ENCODE measurements at places on chromosomes 16 and 17. TPM values are rescaled to one million over a fixed set of nuclear protein-coding genes. Genes with fewer than 3 reads are reported as not detected.
A peak's percentile ranks its signal among the peaks of the same experiment; 100 is the strongest.

EFNB3 gene
- 0.08 TPM for total RNA-seq

CSH2 gene
- total RNA-seq = not detected

GRCh38 chr17:4389079-4389478 lies 22.6 kb upstream of the UBE2G1 start:
- H3K36me3 ChIP-seq = no peaks in the 10 kb centered on the region
- H3K4me3 ChIP-seq = no peak overlapping the region
- no peak overlapping the region for H3K27ac ChIP-seq
- peaks cover 2% of the 10 kb centered on the region for H3K27me3 ChIP-seq

DNA sequence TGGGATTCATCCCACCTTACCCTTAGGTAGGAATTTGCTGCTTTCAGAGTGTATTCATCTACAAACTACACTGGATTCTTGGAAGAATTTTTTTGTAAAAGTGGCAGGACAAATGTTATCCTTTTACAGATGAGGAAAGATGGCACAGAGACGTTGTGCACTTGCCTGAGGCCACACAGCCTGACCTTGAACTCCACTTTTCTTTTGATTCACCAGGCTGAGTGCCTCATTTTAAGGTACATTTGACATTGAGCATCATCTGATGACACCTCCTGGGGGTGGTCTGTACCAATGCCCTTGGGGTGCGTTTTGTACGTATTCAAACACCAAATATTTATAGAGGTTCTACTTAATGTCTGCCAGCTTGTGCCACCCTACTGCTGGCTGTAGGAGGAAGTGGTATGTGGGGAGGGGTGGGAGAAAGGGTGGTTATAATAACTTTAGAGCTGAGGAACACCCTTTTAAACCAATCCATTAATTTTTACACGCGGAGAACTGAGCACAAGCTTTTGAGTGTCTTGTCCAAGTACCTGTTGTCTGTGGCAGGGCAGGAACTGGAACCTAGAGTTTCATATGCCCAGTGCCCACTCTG lies 29.1 kb downstream of the HS3ST3B1 start:
- peaks cover 33% of the 10 kb centered on the region for H3K36me3 ChIP-seq
- peaks cover 50% of the 10 kb centered on the region for H3K4me1 ChIP-seq
- H3K27me3 ChIP-seq = no peaks in the 10 kb centered on the region
- H3K4me3 ChIP-seq = no peak overlapping the region
- no peak for DNase-seq
- H3K27ac ChIP-seq = no peak overlapping the region

DNA sequence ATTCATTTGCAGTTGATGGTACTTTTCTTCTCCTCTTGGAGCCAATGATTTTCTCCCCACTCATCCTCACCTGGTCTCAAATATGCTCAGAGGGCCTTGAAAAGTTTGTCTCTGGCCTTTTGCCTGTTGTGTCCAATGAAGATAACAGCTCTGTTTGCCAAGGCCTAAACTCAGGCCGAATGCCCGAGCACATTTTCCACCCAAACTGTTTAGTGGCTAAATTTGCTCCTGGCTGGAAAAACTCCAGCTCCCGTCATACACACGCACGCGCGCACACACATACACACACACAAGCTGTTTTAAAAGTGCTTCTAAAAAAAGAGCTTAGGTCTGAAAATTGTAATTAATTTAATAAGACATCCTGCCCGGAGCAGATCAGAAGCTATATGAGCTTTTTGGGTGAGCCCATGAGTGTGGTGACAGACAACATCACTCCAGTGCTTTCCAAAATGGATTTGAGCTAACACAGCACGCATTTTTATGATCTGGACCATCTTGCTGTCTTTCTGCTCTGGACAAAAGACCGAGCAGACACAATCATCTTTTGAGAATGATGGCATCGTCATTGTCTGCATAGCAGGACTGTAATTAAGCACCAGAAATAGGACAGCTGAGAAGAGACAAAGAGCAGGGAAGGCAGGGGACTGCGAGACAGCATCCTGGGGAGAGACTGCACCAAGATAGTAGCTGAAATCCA lies 48.9 kb downstream of the IRX6 start:
- no peak overlapping the region for H3K4me3 ChIP-seq
- DNase-seq = no peak
- H3K27ac ChIP-seq = no peak overlapping the region
- no peaks in the 10 kb centered on the region for H3K36me3 ChIP-seq

ADCY7 gene
- total RNA-seq = 81.9 TPM

- H3K4me1 ChIP-seq = no peaks in the 10 kb centered on the region
- no peaks in the 10 kb centered on the region for H3K36me3 ChIP-seq
- no peak for DNase-seq
- H3K27ac ChIP-seq = no peak overlapping the region
These were observed 8.5 kb downstream of the KRT37 start for GRCh38 chr17:41415833-41416335.

EPOP gene
- total RNA-seq = 56.5 TPM

GRCh38 chr16:27413956-27414355 lies 12.0 kb downstream of the IL21R start:
- no peak overlapping the region for H3K27ac ChIP-seq
- H3K4me3 ChIP-seq = no peak overlapping the region

DNA sequence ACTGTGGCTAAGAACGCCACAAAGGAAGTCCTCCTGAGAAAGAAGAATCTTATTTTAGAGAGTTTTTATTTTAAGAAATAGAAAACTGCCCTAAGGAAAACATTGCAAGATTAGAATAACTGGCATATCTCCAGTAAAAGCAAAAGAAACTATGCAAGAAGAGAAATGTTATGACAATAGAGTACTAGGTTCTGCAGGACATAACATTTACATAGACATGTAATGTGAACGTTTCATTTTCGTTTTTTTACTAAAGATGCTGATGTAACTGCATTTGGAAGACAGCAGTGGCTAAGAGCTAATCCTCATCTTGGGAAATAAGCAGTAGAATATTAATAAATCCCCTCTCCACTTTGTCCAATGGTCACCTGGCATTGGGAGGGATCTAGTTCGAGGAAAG lies 7.8 kb upstream of the ASGR2 start:
- peaks cover 7% of the 10 kb centered on the region for H3K4me1 ChIP-seq
- H3K4me3 ChIP-seq = no peak overlapping the region
- no peaks in the 10 kb centered on the region for H3K36me3 ChIP-seq
- no peak overlapping the region for H3K27ac ChIP-seq

TOM1L2 gene
- 9.3 TPM for total RNA-seq

DNA sequence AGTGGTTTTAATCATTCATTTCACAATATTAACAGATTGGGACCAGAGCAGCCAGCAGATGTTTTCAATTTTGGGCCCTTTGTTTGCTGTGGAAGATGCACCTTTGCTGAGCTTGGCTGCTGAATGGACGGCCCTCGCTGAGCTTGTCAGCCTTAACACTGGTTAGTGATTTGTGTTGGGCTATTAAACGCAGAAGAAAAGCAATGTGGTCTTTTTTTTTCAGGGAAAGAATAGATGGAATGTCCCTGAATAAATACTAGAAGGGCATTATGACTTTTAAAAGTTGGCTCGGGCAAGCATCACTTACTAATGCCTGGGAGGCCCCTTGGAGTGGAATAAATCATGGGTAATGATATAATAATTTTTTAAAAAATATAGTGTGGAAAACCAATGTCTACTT lies 297.0 kb downstream of the MAP2K6 start:
- no peak overlapping the region for H3K27ac ChIP-seq
- H3K27me3 ChIP-seq = no peaks in the 10 kb centered on the region
- DNase-seq = no peak
- peaks cover 5% of the 10 kb centered on the region for H3K4me1 ChIP-seq
- no peak overlapping the region for H3K4me3 ChIP-seq

DNA sequence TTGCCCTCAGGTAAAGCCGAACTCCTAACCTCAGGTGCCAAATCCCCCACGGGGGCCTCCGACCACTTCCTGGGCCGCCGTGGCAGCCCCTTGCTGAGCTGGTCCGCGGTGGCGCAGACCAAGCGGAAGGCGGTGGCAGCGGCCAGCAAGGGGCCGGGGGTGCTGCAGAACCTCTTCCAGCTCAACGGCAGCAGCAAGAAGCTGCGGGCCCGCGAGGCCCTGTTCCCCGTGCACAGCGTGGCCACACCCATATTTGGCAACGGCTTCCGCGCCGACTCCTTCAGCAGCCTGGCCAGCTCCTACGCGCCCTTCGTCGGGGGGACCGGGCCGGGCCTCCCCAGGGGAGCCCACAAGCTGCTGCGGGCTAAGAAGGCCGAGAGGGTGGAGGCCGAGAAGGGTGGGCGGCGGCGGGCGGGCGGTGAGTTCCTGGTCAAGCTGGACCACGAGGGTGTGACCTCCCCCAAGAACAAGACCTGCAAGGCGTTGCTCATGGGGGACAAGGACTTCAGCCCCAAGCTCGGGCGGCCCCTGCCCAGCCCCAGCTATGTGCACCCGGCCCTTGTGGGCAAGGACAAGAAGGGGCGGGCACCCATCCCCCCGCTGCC lies 51.6 kb downstream of the ACTG1 start:
- H3K4me1 ChIP-seq = no peaks in the 10 kb centered on the region
- H3K27ac ChIP-seq = no peak overlapping the region
- DNase-seq = no peak

SLFN11 gene
- 70.8 TPM for total RNA-seq

- H3K4me3 ChIP-seq = peak overlapping the region; percentile 50
- peak; percentile 84 for DNase-seq
- H3K4me1 ChIP-seq = peaks cover 89% of the 10 kb centered on the region
- H3K27ac ChIP-seq = peak overlapping the region; percentile 97
- H3K36me3 ChIP-seq = peaks cover 13% of the 10 kb centered on the region
- no peaks in the 10 kb centered on the region for H3K27me3 ChIP-seq
These were observed 15.3 kb downstream of the KSR1 start for GRCh38 chr17:27471321-27472269.

MT4 gene
- not detected for total RNA-seq

DNA sequence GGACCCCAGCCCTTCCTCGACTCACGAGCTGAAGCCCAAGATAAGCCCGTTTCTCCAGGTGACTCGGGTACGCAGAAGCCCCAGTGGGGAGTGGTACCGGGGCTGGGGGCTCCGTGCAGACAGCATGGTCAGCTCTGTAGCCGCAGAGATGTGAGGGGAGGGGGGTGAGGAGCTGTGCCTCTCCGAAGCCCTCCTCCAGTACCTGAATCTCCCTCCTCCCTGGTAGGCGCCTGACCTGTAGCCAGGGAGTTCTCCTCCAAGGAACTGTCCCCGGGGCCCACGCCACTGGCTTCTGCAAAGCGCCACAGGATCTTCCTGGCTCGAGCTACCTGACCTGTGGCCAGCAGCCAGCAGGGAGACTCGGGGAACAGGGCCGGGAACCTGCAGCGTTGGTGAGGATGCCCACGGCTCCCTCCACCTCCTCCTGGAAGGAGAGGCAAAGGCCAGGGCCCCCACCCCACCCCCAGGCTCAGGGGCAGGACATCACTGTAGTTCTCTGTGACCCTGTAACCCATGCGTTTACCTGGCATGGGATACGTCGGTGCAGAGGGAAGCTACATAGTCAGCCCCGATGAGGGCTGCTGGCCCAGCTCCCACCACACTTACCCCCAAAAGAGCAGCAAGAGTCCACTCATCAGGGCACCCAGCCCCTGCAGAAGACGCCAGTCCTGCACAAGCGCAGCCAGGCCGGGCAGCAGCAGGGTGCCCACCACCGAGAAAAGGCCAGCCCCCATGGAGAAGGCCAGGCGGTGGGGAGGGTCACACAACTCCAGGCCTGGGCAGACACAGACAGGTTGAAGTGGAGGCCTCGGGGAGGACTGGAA lies 1.7 kb downstream of the SLC22A31 start:
- H3K4me3 ChIP-seq = no peak overlapping the region
- H3K27me3 ChIP-seq = peaks cover 22% of the 10 kb centered on the region
- DNase-seq = no peak
- no peak overlapping the region for H3K27ac ChIP-seq
- H3K4me1 ChIP-seq = no peaks in the 10 kb centered on the region

DNA sequence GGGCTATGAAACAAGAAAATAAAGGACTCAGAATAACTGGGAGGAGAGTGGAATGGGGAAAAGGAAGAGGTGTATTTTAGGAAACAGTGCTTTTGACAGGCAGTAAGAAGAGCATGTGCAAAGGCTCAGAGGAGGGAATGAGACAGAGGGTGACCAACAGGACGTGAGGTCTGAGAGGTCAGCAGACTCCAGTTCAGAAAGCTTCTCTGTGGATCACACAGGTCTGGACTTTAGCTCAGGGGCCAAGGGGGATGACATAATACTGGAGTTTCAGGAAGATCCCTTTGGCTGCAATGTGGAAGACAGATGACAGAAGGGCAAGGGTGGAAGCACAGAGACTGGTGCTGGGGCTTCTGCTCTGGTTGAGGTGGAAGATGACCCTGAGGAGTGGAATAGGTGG lies 489.9 kb upstream of the CDH5 start:
- H3K27ac ChIP-seq = no peak overlapping the region
- no peaks in the 10 kb centered on the region for H3K27me3 ChIP-seq
- DNase-seq = no peak
- H3K36me3 ChIP-seq = no peaks in the 10 kb centered on the region
- no peak overlapping the region for H3K4me3 ChIP-seq

DNA sequence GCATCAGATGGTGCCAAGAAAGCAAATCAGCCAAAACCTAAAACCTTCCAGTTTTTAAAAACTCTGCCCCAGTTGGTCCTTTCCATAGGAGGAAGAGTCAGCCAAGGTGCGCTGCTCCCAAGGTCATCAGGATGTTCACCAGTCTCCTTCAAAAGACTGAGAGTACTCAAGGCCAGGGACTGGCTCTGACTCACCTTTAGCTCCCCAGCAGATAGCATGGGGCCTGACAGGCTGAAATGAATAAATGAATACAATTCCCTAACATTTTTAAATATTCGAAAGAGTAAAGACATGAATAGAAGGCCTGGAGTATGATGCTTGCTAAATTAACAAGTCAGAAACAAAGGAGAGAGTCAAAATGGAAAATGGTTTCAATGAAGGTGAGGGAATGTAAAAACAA lies 19.2 kb downstream of the EFTUD2 start:
- peaks cover 54% of the 10 kb centered on the region for H3K36me3 ChIP-seq
- H3K27me3 ChIP-seq = no peaks in the 10 kb centered on the region

KARS1 gene
- 256 TPM for total RNA-seq

DNA sequence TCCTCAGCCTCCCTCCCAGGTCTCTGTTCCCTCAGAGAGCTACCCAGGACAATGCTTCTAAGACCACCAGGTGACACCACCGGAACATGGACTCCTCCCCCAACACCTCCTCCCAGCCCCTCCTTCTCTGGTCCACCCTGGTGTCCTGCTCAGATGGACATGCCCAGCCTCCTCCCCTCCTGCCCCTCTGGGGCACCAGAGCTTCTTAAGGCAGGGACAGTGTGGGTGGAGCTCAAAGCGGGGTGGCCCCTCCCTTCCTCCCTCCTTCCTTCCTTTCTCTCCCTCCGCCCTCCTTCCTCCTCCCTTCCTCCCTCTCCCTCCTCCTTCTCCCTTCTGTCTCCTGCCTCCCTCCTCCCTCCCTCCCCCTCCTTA lies 22.7 kb downstream of the TRPV3 start:
- peaks cover 15% of the 10 kb centered on the region for H3K27me3 ChIP-seq
- no peak overlapping the region for H3K27ac ChIP-seq
- no peak for DNase-seq
- H3K4me1 ChIP-seq = no peaks in the 10 kb centered on the region
- H3K36me3 ChIP-seq = no peaks in the 10 kb centered on the region

DNAH3 gene
- 0.02 TPM for total RNA-seq

DNA sequence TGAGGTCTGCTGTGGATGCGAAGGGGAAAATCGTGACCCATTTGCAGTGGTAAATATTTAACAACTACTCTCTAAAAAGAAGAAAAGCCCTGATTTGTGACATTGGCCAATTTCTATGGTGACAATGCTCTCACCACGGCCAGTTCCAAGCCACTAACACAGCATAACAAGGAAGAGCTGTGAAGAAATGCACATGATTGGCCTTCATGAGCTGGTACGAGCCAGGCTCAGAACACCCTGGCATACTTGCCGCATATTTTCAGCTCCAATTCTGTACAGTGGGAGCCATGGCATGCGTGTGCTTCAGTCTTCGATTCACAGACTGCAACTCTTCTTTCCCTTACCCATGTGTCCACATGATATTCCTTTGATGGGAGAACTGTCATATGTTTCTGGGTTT lies 363.9 kb upstream of the CDH5 start:
- H3K27ac ChIP-seq = no peak overlapping the region
- H3K27me3 ChIP-seq = no peaks in the 10 kb centered on the region
- H3K4me1 ChIP-seq = no peaks in the 10 kb centered on the region

GINS3 gene
- total RNA-seq = 25.3 TPM

Measured in activated T-helper 1 cell treated with anti-CD3 and anti-CD28 coated beads, Interleukin-12 subunit alpha, Interleukin-12 subunit beta, Interleukin-2, Interleukin-4 antibody, amounts not matched to agents 30 ng/mL and 10 ng/mL and 1 ng/mL, durations not matched to agents 14 hours and 24 hours and 36 hours (primary cell).